ENCODE measurements at places on chromosomes 7 and 10.

GRCh38 chr7:81333536-81333935 is 414.7 kb upstream of the SEMA3C start:
- no peak for DNase-seq

GRCh38 chr7:100745184-100745583 is 11.8 kb downstream of the ZAN start:
- DNase-seq, result no peak

DNA sequence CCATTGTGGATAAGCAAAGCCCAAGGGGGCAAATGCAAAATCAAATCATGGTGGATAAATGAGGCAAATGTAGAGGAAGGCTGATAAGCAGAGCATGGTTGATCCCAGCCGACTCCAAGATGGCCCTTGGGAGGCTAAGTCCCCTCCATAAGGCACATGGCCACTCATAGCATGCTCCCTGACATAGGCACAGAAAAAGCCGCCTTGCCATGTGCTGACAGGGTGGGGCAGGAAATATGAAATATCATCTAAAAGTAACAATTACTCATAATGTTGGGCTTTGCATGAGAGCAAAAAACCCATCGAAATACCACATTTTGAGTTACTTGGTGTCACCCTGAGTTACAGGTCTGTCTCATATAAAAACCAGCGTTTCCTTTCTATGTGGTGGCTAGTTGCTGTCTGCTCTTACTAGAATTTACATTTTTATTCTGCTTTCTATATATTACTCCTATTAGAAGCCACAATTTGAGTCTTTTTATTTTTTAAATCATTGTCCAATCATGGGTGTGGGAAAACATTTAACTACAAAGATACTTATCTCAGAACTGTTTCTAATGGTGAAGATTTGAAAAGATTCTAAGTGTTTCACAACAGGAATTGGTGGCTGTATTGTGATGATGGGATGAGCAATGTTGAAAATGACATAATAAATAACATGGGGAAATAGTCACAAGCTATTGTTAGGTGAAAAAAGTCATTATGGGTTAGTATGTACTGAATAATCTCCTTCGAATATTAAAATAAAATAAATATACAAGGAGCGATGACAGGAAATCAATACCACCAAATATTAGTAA is 102.7 kb downstream of the CUBN start:
- DNase-seq, result no peak

GRCh38 chr7:151432658-151433521 is 7.1 kb downstream of the CRYGN start:
- no peak for DNase-seq

DNA sequence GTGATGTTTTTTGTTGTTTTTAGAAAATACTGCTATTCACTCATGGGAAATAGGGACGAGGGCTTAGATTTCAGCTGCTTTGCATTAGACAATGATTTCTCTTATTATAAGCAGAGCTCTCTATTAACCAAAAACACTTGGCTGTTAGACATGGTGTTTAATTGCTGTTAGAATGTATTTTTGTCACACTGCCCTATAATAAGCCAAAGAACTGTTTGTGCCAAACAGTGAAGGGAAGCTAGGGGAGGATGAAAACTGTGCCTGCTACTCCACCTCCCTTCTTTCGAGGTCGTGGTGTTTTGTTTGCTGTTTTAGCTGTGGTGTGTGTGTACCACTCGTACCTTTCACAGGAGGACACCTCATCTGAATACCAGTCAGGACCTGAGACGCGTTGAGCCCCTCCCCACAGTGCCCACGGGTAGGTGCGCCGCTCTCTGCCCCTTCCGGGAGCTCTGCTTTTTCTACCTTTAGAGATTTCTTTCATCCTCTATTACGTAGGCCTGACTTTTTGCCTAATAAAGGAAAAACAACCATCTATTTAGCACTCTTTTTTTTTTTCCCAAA is 57.9 kb downstream of the CUX1 start:
- no peak for DNase-seq

DNA sequence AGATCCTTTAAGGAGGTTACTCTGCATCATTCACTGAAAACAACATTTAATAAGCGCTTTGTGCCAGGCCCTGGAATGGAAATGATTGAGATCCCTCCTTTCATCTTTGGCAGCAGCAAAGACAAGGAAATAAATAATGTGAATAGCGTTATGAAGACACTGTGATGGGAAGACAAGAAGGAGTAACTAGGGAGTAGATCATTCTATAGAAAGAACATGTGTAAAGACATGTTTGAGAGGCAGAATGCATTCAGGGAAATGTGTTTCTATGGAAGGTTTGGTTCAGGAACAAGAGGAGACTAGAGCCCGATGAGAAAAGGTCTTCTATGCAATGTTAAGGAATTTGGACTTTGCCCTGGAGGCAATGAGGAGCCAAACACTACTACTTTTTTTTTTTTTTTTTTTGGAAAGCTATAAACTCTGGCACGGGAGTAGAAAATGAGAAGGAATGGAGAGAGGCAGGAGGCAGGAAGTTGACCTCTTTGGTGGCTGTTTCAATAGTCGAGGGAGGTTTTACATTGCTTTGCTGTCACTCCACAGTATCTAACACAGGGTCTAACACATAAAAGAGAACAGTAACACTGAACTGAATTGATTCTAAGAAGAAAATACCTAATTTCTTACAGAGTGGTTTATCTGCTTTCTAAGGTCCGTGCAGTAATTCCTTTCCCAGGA is 44.9 kb downstream of the SMURF1 start:
- DNase-seq, result no peak

DNA sequence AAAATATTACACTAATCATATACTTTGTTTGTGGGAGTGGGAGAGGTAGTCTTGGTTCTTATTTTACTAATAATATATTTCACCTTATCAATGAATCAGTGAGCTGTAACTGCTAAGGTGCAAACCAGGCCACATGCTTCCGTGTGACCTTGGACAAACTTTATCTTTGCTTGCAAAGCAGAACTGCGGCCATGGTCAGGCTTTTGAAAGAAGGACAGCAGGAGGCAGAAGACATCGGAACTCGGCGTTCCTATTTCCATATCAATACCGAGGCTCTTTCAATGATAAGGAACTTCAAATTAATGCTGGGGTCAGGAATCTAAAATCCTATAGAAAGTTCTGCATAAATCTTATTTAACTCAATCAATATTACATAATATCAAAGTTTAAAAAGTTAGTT is 491.9 kb upstream of the PFKP start:
- DNase-seq, result no peak

- DNase-seq, result peak; percentile 81
These were observed at the start of gene SFXN4 for GRCh38 chr10:119165171-119166117. Gene SFXN4, minus strand, starts transcription at chr10:119165714. Its CDS starts 67 bp downstream, at chr10:119165647.

- no peak for DNase-seq
These were observed 14.8 kb upstream of the FLNC start for GRCh38 chr7:128815289-128815942.

GRCh38 chr10:30455816-30456215 is 21.8 kb downstream of the MAP3K8 start:
- peak; percentile 20 for DNase-seq

- DNase-seq, result no peak
These were observed 565.0 kb downstream of the PTPRN2 start for GRCh38 chr7:158022601-158023000.

- no peak for DNase-seq
These were observed 82.9 kb upstream of the OGDHL start for GRCh38 chr10:49844775-49845595.

GRCh38 chr7:118573085-118573484 is 348.6 kb downstream of the ANKRD7 start:
- DNase-seq, result no peak

DNA sequence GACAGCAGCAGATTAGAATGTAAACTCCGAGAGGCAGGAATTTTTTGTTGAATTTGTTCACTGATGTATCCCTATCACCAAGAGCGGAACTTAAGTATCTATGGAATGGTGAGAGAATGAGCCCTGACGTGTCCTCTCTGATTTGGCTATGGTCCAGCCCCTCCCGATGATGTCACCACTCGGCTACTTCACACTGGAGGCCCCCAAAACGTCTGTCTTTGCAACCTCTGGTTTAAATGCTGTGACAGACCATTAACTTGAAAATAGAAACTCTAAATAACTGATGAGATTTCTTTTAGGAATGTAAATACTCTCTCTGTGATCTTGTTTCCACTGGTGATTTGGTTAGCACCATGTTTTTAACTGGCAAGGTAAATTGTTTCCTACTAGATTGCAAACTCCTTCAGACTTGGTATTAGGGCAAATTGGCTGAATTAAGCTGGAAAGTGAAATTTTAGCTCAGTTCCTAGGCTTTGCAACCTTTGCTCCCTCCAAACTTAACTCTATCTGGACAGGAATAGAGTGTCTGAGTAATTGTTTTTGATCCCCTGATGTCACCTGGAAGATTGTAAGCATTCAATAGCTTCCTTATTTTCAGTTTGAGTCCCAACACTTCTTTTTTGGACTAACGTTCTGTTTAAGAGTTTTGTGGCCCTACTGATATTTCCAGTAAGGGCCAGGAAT is 19.1 kb downstream of the SLC16A12 start:
- DNase-seq, result no peak

- no peak for DNase-seq
These were observed 25.9 kb downstream of the KNDC1 start for GRCh38 chr10:133185916-133186315.

DNA sequence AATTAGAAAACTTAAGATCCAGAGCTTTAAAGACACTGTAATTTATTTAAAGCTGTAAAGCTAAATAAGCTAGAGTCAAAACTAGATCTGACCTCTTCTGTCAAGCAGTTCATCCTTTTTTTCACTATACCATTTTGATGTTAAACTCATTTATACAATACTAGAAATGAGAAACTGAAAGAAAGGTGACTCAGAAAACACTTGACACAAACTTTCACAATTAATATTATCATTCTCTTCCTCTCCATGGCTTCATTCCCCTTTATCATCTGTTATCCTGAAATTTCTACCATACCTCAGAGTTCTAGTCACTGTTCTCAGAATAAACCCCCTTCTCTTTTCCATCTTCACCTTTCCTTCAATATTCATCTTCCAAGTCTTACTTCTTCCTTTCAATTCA is 1.3 kb downstream of the FIGNL1 start:
- DNase-seq, result no peak

DNA sequence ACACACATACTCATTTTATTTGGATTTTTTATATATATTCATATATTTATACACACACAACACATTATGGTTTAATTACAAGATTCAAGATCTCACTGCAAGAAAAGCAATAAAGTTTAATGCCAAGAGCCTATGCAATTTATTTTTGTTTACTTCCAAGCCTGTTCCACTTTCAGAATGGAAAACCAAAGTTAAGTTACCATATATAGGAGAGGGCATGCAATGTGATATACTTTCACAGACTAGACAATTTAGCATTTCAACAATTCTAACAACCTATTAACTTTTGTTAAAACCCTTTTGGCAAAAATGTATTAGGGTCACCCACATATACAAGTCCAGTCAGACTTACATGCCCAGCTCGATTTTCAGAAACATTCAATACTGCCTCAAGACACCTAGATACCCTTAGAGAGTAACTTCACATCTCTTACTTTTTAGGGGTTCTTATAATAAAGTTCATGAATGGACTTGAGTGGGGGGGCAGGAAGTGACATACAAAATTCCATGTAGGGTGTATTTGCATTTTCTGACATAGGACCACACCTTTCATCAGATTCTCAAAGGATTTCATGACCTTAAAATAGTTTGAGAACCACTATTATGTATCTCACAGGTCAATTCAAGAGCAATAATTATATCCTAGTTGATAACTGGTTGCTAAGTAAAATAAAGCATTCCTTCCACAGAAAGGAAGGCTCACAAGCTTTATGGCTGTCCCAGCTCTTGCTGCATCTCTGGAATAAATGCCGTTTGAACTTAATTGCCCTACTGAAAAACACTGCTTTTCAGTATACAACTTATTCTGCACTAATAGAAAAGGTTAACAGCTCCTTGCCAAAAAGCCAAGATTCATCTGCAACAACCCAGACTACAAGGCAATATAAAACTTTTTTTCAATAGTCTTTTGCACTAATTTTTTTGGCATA is 2.5 kb downstream of the P4HA1 start:
- no peak for DNase-seq

- DNase-seq, result no peak
These were observed 353.0 kb downstream of the ANKRD30A start for GRCh38 chr10:37478381-37478780.

- no peak for DNase-seq
These were observed 110.3 kb upstream of the STEAP1B start for GRCh38 chr7:22610263-22610662.

- DNase-seq, result no peak
These were observed 6.6 kb upstream of the DLX6 start for GRCh38 chr7:96998744-96999143.

GRCh38 chr7:2037301-2037807 is 195.4 kb downstream of the MAD1L1 start:
- DNase-seq, result no peak

DNA sequence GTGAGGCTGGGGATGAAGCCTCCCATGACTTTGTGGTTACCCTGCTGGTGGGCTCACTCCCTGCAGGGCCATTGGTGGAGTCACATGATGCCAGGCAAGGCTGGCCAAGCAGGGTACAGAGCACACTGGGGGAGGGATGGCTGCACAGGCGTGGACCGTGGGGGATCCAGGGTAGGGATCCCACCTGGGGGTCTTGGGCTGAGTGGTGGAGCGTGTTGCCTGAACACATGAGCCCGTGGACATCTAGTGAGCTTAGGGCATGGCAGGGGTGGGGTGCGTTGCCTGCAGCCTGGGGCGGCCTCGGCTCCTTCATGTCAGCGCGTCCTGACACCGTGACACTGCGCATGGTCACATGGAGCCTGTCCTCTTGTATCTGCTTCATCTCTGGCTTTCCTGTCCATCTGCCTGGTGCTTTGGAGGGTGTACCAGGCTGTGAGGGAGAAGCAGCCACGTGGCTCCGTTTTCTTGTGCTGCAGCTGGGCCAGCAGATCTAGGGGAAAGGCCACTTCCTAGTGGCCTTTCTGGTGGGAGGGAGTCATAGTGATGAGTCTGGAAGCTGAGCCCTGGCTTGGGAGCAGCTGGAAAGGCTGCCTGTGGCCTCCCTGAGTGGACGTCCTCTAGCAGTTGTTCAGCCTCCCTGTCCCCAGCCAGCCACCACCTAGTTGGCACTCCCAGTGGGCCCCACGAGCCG is 96.2 kb downstream of the LHPP start:
- no peak for DNase-seq

- no peak for DNase-seq
These were observed 10.1 kb downstream of the KNDC1 start for GRCh38 chr10:133170092-133170491.

All from GF-D8 (cell line).